CD14-positive monocyte (primary cell): ENCODE measurements at places on chromosomes 7 and 10.

DNA sequence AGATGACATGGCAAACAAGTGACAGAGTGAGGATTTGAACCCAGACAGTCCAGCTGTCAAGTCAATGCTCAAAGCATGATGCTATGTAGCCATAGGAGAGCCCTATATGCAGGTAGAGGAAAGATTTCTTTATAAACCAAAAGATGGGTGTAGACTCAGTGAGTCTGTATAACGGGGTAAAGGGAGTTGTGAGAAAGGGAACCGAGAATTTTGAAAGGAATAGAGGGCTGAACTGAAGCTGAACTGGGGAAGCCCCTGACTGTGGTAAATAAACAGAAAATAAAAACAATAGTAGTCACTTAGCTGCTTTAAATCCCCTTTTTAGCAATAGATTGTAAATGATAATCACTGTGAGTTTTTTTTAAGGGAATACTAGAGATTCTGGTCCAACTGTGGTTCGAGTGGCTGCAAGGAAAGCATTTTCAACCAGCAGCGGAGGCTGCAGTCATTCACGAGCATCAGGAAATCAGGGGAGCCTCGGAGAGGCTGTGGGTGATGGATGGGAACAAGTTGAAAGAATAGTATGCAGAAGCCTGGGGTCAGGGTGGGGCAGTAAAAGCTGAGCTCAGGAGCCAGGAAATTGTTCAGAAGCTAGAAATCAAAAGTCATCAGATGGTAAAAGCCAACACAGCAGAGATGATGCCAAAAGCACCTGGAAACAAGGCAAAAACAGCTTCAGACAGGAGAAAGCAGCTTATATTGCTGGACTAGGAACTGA is 393.5 kb downstream of the GFRA1 start:
- no peak for DNase-seq

GRCh38 chr7:949021-949934 is 5.2 kb downstream of the ADAP1 start:
- no peak for DNase-seq

DNA sequence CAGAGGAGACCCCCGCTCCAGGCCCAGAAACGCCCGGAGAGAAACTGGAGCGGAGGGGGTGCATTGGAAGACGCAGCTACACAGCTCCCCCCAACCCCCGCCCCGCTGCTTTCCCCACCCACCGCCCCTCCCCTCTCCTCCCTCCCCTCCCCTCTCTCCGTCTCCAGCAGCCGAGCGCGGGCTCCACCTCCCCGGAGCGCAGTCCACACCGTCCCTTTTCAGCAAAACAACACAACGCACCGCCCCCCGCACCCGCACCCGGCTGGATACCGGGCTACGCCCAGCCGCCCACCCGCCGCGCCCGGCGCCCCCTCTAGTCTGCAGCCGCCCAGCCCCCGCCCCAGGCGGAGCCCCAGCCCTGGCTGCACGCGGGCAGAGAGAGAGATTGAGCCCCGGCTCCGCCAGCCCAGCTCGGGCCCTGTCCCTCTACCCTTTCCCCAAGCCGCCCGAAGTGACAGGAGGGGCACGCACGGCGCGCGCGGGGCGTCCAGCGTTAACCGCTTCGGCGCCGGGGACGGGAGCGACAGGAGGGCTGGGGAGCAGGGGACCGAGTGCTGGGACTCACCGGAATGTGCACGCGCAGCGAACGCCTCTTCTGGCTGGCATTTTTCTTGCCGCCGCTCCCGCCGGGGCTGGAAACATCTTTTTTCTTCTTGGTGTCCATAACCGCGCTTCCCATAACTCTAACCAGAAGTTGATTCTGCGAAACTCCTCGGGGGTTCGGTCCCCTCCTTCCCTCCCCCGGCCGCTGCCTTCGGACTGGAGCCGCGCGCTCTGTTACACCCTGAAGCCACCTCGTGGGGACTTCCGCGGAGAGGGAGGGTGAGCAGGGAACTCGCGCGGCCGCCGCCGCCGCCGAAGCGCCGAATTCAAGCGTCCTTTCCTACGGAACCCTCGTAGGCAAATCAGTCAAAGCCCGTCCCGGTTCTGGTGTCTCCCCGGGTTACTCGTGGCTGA is 695 bp downstream of the PRKAG2 start:
- DNase-seq = peak; percentile 79

- DNase-seq = peak; percentile 5
These were observed 600.4 kb downstream of the KCNMA1 start for GRCh38 chr10:77036993-77037734.

DNA sequence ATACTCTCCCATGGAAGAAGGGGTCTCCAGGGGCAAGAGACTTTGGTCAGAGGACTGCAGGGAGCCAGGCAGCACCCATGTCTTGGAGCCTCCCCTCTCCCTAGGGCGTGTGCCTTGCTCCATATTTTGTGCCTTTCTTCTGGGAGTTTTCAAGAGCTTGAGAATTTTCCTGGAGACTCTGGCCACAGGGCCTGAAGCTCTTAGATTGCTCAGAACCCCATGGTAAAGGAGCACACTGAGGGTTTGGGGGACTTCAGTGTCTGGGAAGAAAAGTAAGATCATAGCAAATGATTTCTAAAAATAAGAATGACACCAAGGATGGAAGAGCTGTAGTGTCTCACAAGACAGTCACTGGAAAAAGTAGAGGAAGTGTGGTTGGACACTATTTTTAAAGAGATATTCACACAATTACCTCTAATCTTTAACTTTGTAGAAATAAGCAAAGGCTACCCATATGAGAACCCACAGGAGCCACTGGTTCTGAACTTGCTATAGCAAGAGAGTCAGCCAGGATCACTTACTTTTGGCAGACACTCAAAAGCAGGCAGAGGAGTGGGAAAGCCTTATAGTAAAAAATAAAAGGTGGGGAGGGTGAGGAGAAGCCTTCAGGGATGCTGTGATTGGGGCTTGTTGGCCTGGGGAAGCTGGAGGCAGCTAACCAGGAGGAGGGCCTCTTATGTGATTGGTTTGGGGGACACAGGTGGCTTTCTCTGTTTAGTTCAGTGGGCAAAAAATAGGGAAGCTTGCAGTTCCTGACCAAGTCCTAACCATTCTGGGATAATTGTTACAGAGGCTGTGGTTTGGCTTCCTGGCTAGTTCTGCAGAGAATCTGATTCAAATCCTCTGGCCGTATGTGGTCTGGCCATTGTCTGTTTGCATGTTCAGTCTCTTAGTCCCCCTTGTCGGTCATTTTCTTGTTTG is 5.1 kb upstream of the CSGALNACT2 start:
- DNase-seq = peak; percentile 3

DNA sequence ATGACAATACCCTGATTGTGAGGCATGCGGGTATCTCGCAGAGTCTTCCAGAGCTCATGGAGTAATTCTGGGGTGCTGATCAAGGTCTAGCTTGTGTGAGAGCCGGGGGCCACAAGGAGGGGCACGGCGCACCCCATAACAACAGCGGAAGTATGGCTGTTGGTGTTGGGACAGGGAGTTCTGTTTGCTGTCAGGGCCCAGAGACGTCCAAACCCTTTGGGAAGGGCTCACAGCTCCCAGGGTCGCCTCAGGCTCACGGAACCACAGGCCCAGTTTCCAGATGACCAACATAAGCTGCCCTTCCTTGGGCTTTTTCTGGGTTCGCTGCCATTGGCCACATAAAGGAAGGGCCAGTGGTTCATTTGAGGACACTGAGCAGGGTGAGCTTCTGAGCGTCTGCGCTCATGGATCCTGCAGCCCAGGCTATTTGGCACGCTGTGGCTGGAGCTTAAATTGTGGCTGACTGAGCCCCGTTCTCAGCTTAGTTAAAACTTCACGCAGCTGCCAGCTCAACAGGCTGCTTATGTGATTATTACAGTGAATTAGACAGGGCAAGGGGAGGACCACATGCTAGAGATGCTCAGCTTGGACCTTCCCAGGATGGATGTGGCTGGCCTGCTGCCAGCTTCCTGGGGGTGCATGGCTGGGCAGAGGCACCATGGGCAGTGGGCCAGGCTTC is 92.3 kb downstream of the DNAJB6 start:
- DNase-seq = no peak

DNA sequence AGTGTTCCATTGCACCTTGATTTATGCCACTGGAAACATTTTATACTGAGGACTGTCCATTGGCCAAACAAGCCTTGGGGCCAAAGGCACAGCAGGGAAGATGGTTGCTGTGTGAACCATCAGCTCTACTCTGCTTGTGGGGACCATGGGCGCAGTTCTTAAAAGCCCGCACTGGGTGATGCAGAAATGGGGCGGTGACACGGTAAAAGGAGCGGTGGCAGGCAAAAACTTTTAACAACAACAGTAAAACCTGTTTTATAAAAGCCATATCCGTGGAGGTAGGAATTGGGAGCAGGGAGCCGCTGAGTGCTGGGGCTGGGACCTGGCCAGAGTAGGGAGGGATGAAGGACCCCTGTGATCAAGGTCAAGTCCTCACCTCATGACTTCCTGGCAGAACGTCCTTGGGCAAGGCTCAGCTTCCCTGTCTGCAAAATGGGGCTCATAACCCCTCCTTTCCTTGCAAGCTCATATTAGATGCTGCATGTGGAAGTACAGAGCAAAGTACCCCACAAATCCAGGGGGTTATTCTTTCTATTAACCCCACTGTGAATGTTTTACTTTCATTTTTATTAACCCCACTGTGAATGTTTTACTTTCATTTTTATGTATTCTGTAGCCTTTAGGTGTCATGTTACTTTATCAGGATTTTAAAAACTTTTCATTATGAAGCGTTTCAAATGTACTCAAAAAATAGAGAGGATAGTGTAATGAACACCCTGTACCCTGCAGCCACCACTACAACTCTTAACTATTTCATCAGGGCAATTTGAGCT is 78.3 kb downstream of the GRK5 start:
- DNase-seq = no peak

- DNase-seq = no peak
These were observed 123.4 kb upstream of the BTBD16 start for GRCh38 chr10:122147663-122148062.
